Aortic smooth muscle cell (primary cell): ENCODE measurements at places on chromosomes 12 and 14. TPM values are rescaled to one million over a fixed set of nuclear protein-coding genes. Genes with fewer than 3 reads are reported as not detected.

The KRT8 gene
- 3.3 and 5.9 TPM in 2 replicates for total RNA-seq

The MYH6 gene
- total RNA-seq: not detected in 2 replicates

The COQ5 gene
- 27.9 and 33.1 TPM in 2 replicates for total RNA-seq

The C14orf39 gene
- not detected in 2 replicates for total RNA-seq

The VSIG10 gene
- total RNA-seq: 21.1 and 24.6 TPM in 2 replicates

The PAPLN gene
- 2.8 and 3.6 TPM in 2 replicates for total RNA-seq

The MSRB3 gene
- total RNA-seq: 72.3 and 96.9 TPM in 2 replicates

The MAP3K9 gene
- under 0.01 TPM in 2 replicates for total RNA-seq

The CELA1 gene
- not detected in 2 replicates for total RNA-seq

The GUCY2C gene
- total RNA-seq: under 0.01 TPM in 1 of 2 replicates, not detected in the other

The ZDHHC17 gene
- total RNA-seq: 64.3 and 74.2 TPM in 2 replicates

The KIF21A gene
- total RNA-seq: 4.8 and 6.7 TPM in 2 replicates

The INHBE gene
- total RNA-seq: 0.06 TPM in 1 of 2 replicates, not detected in the other

The TMPRSS12 gene
- not detected in 2 replicates for total RNA-seq

The FGF23 gene
- not detected in 2 replicates for total RNA-seq

The KLHL33 gene
- 0.06 and 0.13 TPM in 2 replicates for total RNA-seq

The ARL1 gene
- total RNA-seq: 111 and 160 TPM in 2 replicates

The SLC39A5 gene
- 0.25 TPM in 1 of 2 replicates, not detected in the other for total RNA-seq

The SRRM4 gene
- not detected in 2 replicates for total RNA-seq

The ADIPOR2 gene
- 29.3 and 31.0 TPM in 2 replicates for total RNA-seq

The PTPRO gene
- 2.0 and 4.2 TPM in 2 replicates for total RNA-seq

The SERPINA9 gene
- total RNA-seq: not detected in 2 replicates

The FOXN4 gene
- total RNA-seq: not detected in 2 replicates

The STAC3 gene
- total RNA-seq: 0.40 and 0.50 TPM in 2 replicates

The KRT78 gene
- total RNA-seq: not detected in 2 replicates

The ANKRD33 gene
- total RNA-seq: 0.06 TPM in 1 of 2 replicates, not detected in the other

The PROX2 gene
- not detected in 2 replicates for total RNA-seq

The FAM90A1 gene
- total RNA-seq: 0.06 TPM in 1 of 2 replicates, not detected in the other

The EIF2S3B gene
- 0.93 and 1.3 TPM in 2 replicates for total RNA-seq

The TMTC1 gene
- 27.0 and 101 TPM in 2 replicates for total RNA-seq

The DTX1 gene
- not detected in 2 replicates for total RNA-seq

The CDKL1 gene
- total RNA-seq: 30.1 and 32.2 TPM in 2 replicates

The SNW1 gene
- 51.9 and 59.7 TPM in 2 replicates for total RNA-seq

The P2RX2 gene
- not detected in 2 replicates for total RNA-seq

The LIN7A gene
- 5.9 and 6.1 TPM in 2 replicates for total RNA-seq

The LBHD2 gene
- total RNA-seq: not detected in 2 replicates

The COPS7A gene
- total RNA-seq: 143 and 164 TPM in 2 replicates

The SDR9C7 gene
- total RNA-seq: not detected in 2 replicates

The CCT2 gene
- 141 and 178 TPM in 2 replicates for total RNA-seq

The CCDC38 gene
- under 0.01 TPM in 2 replicates for total RNA-seq

The NRXN3 gene
- under 0.01 TPM in 2 replicates for total RNA-seq

The LRFN5 gene
- 1.2 and 7.4 TPM in 2 replicates for total RNA-seq

The FGF6 gene
- not detected in 2 replicates for total RNA-seq

The CMA1 gene
- not detected in 2 replicates for total RNA-seq

The LALBA gene
- total RNA-seq: not detected in 2 replicates

The PKP2 gene
- 0.06 TPM in 1 of 2 replicates, not detected in the other for total RNA-seq

The SCN8A gene
- 0.26 and 0.44 TPM in 2 replicates for total RNA-seq

The RNASE2 gene
- not detected in 2 replicates for total RNA-seq

The RTL1 gene
- not detected in 2 replicates for total RNA-seq

The SRGAP1 gene
- total RNA-seq: 5.8 and 12.3 TPM in 2 replicates

The CLEC9A gene
- not detected in 2 replicates for total RNA-seq

The CLEC6A gene
- not detected in 2 replicates for total RNA-seq

The PXMP2 gene
- total RNA-seq: 13.3 and 13.5 TPM in 2 replicates

The RAD9B gene
- 0.56 and 1.2 TPM in 2 replicates for total RNA-seq
